Ureter (tissue), 1 donor: ENCODE measurements at places on chromosomes 4 and X. TPM values are rescaled to one million over a fixed set of nuclear protein-coding genes. Genes with fewer than 3 reads are reported as not detected.

Gene RAB39B
- total RNA-seq = 0.86 TPM

Gene ASB12
- 2.1 TPM for total RNA-seq

Gene RBMXL3
- not detected for total RNA-seq

Gene XPNPEP2
- total RNA-seq = 6.0 TPM

Gene PABPC1L2B
- not detected for total RNA-seq

Gene MAOB
- 28.2 TPM for total RNA-seq

Gene TIGD4
- 1.6 TPM for total RNA-seq

DNA sequence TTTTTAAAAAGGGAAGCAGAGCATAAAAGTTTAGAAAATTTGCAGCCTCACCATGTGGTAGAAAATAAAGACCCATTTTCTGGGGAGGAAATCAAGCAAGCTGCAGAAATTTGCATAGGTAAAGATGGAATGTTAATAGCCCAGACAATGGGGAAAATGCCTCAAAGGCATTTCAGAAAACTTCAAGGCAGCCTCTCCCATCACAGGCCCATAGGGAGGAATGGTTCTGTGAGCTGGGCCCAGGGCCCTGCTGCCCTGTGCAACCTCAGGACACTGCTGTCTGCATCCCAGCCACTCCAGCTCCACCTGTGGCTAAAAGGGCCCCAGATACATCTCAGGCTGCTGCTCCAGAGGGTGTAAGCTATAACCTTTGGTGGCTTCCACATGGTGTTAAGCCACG is 137.9 kb downstream of the INPP4B start:
- no peak for DNase-seq

DNA sequence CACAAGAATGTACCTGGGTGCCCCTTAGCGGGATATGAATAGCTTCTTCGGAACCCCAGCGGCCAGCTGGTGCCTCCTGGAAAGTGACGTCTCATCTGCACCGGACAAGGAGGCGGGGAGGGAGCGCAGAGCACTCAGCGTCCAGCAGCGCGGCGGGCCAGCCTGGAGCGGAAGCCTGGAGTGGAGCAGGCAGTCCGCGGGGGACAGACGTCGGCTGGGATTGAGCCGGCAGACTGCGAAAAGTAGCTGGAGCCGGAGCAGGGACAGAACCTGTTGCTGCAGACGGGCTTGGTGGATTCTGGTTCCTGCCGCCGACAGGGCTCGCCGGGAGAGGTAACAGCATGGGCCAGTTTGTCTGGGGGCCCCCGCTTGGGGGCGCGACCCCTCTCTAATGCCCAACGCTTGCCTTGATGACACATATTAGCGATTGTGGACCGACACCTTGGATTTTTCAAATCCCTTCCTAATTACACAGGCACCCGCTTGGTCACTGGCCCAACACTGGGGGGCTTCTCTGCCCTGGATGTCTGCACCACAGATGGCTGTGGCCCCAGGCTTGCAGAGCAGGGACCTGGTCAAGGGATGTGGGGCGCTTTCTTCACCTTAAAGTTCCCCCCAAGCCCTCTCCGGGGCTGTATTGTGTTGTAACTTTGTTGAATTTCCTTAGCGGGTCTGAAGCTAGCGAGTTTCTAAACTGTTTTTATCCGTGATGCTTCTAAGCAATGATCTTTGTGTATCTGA is at the start of gene NPFFR2:
NPFFR2 (plus strand) TSS at position 133 of the 741 bp plus-strand sequence. CDS start 96,592 bp downstream, outside the sequence.
- peak; percentile 45 for DNase-seq

DNA sequence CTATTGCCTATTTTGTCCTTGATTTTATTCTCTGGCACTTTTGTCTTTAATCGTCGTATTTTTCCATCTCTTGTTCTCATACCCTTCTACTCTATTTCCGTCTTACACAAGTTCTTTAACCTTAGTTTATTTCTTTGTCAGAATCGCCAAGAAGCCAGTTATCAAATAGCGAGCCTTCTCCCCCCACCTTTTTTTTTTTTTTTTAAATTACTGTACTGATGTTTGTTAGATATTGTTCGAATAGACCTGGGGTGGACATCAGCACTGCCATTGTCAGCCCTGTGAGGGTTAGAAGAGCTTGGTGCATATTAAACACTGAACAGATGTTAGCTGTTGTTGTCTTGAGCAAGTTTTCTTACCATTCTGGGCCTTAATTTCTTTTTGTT is 1.2 kb downstream of the SPCS3 start:
- DNase-seq = no peak

- DNase-seq = no peak
These were observed 213.3 kb downstream of the GABRG1 start for GRCh38 chr4:45910511-45910910.

GRCh38 chrX:65925005-65925404 is 114.9 kb downstream of the VSIG4 start:
- no peak for DNase-seq

GRCh38 chr4:52172166-52172565 is 121.1 kb downstream of the SPATA18 start:
- DNase-seq = no peak

- DNase-seq = no peak
These were observed 53.4 kb downstream of the IRF2 start for GRCh38 chr4:184420881-184421416.

- no peak for DNase-seq
These were observed 87.4 kb upstream of the CT45A1 start for GRCh38 chrX:135625995-135626394.

DNA sequence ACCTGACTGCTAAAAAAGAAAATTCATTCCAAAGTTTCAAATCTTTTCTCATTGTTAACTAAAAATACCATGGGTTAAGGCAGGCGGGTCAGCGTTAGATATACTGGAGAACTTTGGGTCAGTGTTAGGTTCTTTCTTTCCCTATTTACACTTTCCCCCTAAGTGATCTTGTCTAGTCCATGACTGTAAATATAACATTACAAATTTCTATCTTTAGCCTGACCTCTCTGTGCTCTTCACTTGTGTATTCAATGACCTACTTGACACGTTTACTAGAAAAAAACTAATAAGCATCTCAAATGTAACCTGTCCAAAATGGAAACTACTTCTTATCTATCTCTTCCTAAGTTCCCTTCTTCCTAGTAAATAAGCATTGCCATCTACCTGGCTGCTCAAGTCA is 95.3 kb downstream of the JADE1 start:
- DNase-seq = no peak

- DNase-seq = no peak
These were observed 102.3 kb downstream of the MID1 start for GRCh38 chrX:10518073-10518472.

DNA sequence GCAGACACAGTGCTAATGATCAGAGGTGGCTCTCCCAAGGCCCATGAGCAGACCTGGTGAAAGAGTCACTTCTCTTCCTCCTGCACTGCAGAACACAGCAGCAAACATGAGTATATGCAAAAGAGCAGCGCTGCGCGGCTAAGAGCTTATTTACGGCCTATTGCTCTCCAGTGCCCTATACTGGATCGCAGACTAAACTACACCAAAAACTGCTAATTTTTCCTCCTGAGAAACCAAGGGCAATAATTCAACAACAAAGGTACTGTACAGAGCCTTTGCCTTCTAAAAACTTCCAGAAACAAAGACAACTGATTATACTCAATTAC is 702.5 kb downstream of the ARAP2 start:
- DNase-seq = no peak

DNA sequence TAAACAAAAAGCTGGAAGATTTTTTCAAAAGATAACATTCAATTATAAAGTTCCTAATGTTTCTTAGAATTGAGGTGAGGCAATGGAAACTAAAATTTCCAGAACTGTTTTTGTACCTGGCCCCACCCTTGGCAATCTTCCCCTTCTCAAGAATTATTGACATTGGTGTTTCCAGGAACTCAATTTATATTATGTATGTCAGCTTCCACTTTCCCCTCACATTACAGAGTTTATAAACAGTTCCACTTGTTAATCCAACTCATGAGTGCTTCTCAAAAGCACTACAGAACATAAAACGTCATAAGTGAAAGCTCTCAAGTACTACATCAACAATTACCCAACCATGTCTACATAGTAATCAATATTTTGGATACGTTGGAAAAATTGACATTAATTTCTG is 107.4 kb downstream of the FAM13A start:
- DNase-seq = no peak

- no peak for DNase-seq
These were observed 178.2 kb downstream of the NAF1 start for GRCh38 chr4:162988530-162988929.

DNA sequence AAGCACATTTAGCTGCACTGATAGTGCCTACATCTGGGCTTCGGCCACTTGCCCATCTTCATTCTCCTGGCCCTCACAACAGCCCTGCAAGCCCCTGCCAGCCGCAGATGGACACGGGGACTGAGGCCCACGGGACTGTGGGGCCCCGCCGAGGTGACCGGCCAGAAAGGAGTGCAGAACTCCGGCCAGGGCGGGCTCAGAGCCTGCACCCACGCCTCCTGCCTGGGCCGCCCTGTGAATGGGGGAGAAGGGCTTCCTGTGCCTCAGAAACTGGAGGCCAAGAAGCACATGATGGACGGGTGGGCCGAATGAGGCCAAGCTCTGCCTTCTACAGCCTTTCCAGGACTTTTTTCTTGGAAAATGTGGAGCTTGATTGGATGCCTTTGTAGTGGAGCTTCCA is 35.7 kb upstream of the HGFAC start:
- DNase-seq = no peak

GRCh38 chrX:17923546-17923945 is 62.4 kb upstream of the RAI2 start:
- no peak for DNase-seq

- DNase-seq = no peak
These were observed 68.6 kb downstream of the BEND4 start for GRCh38 chr4:42083816-42084215.

GRCh38 chrX:39730662-39731329 is 367.0 kb downstream of the BCOR start:
- peak; percentile 76 for DNase-seq

- DNase-seq = no peak
These were observed 243.9 kb upstream of the WDFY3 start for GRCh38 chr4:85210353-85210752.

DNA sequence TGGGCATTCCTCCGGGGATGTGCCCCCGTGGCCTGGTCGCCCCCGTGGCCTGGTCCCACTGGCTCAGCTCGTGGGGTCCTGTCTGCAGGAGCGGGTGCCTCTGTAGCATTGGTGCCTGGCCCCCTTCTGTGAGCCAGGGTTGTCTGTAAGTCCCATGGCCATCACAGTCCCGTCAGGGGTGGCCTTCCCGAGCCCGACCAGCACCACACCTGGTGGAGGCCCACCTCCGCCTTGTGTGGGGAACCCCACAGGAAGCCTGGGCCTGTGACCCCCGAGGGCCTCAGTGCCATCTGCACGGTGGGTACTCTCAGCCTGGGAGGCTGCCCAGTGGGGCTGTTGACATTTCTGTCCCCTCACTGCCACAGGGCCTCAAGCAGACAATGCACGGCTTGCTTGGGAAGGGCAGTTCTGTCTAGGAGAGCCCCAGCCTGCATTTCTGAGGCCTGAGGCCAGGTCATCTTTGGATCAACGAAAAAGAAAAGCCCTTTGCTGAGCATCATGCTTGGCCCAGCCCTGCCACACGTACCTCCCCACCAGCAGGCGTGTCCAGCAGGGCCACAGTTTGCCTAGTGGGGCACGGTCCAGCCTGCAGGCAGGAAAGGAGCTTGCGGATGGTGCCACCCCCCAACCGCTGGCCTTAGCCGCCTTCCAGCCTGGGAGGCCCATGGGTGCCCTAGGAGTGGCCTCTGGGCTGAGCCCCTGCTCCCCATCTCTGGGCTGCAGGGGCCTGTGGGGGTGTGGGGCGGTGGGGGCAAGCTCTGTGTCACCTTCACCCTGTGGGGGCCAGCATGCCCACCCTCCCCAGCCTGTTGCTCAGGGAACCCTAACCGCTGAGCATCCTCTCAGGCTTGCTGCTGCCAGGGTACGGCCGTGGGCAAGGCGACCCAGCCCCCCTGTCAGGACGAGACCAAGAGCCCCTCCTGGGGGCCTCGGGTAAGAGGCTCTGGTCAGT is 23.2 kb downstream of the NKX1-1 start:
- DNase-seq = no peak

DNA sequence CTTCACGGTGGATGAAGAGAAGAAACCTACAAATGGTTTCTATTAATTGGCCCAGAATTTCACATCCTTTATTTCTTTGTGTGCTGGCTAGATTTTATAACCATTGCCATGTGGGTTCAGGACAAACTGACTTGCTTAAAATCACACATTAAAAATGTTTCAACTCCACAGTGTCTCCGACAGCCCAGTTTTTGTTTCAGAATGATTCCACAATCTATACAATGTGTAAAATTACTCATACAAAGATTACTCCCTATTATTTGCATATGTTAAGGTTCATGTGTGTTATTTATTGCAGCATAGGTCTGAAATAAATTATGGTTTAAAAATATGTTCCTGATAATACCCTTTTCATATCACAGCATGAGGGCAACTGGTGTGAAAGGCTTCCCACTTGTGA is 20.6 kb downstream of the DCHS2 start:
- no peak for DNase-seq

GRCh38 chr4:135412213-135412612 is 1210.6 kb upstream of the PABPC4L start:
- DNase-seq = no peak

DNA sequence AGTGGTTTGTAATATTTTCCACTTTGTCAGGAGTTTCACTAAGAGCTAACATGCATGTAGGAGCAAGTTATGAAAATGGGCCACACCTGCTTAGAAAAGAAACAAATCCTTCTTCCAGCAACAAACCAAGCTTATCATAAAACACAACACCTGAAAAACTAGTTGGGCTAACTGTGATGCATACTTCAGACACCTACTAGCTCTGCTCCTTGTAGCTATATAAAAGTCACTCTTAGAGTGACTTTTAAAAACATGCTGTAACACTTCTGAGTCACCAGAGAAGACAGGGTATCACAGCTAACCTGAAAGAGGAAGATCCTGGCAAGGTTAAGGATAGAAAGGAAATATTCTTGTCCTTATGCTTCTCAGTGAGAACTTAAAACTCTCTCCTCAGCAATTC is 3.6 kb upstream of the SLAIN2 start:
- no peak for DNase-seq

GRCh38 chr4:185504098-185505047 is 30.9 kb downstream of the PDLIM3 start:
- DNase-seq = peak; percentile 83

DNA sequence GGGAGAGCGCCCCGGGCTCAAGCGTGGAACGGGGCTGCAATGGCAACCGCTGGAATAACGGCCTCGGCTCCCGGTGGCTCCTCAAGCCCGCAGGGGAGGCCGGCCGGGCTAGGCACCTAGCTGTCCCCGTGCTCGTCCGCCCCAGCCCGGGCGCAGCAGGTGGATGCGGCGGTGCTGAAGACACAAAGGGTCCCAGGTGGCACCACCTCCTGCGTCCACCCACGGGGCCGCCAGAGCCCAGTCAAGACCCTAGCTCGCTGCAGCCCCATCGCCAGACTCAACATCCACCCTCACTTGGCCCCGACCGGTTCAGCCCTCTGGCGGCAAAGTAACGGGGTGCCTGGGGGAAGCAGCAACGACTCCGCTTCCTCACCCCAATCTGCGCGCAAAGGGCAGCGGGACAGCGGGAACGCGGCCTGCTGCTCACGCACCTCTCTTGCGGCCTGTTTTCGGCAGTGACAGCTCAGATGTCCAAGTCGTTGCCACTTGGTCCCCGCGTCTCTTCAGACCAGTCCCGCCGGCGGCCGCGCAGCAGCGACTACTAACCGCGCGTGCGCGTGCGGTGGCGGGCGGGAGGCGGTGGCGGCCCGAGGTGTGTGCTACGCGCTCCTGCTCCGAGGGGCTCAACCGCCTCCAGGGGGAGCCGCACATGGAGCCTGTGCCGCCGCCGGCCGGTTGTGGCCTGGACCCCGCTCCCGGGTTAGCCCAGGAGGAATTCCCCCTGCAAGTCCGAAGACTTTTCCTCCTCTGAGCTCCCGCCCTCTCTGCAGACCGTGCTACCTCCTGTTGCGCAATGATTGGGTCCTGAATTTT is at the start of gene CLGN:
CLGN (minus strand) TSS at position 543 of the 813 bp plus-strand sequence. CDS start 14,570 bp downstream, outside the sequence.
- DNase-seq = peak; percentile 51

GRCh38 chrX:100244681-100245080 is 165.4 kb downstream of the PCDH19 start:
- no peak for DNase-seq
